ENCODE measurements at places on chromosomes 2 and 18.

- no peak for DNase-seq
Observed at GRCh38 chr18:7638321-7638720, 71.2 kb downstream of the PTPRM start.

GRCh38 chr2:37866171-37866934, 58.7 kb upstream of the RMDN2 start:
- DNase-seq = no peak

GRCh38 chr2:85264471-85264870, 63.3 kb downstream of the TGOLN2 start:
- DNase-seq = peak; percentile 49

DNA sequence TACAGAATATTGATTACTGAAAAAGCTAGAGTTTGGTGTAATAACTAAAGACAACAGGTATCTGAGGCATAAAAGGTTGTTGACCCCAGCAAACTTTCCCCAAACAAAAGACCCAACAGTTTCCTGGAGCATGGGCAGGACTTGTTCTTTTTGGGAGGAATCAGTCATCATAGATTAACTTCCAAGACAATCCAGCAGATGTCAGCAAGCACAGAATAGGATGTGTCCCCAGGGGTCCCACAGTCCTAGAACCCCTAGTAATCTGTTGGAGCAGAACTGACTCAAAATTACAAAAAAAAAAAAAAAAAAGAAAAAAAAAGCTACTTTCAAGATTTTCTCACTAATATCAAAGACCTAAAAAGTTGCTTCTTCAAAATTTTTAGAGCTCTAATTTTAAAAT, 564.7 kb upstream of the SLC39A10 start:
- DNase-seq = no peak

- DNase-seq = no peak
Observed at GRCh38 chr18:47113796-47114540, 36.3 kb downstream of the HDHD2 start.
